Stimulated activated CD4-positive, alpha-beta T cell treated with anti-CD3 and anti-CD28 coated beads, Interleukin-1b, Interleukin-23, amount 100 ng/mL, for 24 hours (primary cell): ENCODE measurements at places on chromosomes 5 and 9.

DNA sequence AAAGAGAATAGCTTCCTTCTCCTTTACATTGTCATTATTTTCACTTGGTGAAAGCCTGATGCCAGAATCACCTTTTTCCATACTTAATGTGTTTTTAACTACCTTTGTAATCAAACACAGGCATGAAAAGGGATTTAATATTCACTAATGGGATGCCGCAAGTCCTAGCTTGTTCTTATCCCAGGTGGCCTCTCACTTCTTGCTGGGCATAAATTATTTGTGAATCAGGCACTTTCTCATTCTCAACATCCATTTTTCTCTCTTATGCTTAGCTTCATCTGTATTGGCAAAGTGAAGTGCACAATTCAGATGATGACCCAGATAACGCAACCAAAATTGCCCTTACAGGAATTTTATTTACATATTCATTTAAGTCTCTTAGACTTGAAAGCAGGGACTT lies 10.9 kb downstream of the ACTL7B start:
- DNase-seq = no peak

GRCh38 chr5:22627029-22627428 lies 226.1 kb downstream of the CDH12 start:
- no peak for DNase-seq

DNA sequence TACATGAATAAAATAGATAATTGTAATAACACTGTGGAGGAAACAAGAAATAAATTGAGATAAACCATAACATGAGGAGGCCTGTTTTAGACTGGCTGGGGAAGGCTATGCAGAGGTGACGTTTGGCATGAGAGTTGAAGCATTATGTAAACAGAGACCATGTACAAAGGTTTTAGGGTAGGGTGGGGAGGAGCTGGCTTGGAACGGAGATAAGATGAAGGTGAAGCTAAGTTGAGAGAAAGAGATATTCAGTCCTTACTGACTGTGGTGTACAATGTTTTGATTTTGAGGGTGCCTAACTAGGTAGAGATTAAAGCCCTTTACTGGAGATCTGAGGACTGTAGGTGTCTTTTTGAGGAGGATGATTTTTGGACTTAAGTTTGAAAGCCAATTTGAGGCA lies 17.8 kb downstream of the MAN2A1 start:
- DNase-seq = no peak

GRCh38 chr9:136327304-136327974 lies at the start of gene GPSM1:
Gene GPSM1, plus strand, starts transcription at chr9:136327539. Its CDS starts 157 bp downstream, at chr9:136327696.
- DNase-seq = no peak

DNA sequence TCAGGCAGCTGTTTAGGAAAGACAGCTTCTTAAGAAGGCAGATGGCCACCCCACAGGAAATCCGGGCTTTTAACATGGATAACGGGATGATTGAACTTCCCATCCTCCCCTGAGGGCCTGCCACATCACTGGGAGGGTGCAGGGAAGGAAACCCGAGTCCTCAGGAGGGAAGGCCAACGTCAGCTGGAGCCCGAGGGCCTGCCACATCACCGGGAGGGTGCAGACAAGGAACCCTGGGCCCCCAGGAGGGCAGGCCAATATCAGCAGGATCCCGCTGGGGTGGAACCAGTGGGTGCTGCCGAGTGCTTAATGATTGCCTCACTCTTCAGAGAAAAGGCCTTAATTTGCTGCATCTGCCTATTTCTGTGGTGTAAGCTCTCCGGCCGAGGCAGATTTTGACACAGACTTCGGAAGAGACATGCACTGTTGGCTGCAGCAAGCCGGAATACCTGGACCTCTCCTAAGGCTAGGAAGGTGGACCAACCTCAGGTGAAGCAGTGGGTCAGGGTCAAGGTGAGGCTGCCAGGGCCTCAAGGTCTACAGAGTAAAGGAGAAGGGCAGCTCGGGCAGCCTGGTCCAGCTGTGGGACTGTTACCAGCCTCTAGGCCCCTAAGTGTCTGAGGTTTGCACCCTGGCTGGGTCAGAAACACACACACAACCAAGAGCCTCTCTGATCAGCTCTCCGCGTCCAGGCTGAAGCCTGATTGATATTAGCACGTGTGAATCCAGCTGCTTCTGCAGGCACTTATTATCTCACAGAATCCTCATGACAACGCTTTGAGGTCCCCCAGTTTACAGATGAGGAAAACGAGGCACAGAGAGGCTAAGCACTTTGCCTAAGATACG lies 14.8 kb upstream of the COL5A1 start:
- DNase-seq = no peak

GRCh38 chr9:111423389-111423788 lies 60.8 kb downstream of the ECPAS start:
- DNase-seq = no peak

- no peak for DNase-seq
Observed at GRCh38 chr9:77092536-77092935, 73.1 kb downstream of the FOXB2 start.

DNA sequence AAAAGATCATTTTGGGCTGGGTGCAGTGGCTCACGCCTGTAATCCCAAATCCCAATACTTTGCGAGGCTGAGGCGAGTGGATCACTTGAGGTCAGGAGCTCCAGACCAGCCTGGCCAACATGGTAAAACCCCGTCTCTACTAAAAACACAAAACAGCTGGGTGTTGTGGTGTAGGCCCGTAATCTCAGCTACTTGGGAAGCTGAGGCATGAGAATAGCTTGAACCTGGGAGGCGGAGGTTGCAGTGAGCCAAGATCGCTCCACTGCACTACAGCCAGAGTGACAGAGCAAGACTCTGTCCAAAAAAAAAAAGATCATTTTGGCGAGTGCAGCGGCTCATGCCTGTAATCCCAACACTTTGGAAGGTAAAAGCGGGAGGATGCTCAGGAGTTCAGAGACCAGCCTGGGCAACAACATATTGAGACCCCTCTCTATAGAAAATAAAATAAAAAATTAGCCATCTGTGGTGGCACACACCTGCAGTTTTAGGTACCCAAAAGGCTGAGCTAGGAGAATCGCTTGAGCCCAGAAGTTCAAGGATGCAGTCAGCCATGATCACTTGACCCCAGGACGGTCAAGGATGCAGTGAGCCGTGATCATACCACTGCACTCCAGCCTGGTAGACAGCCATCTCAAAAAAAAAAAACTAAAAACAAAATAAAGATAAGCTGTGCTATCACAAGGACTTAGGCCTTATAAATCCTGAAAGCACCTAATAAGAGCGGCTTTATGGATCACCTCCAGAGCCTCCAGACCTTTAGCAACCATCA lies 16.2 kb downstream of the PPP2CA start:
- DNase-seq = no peak

DNA sequence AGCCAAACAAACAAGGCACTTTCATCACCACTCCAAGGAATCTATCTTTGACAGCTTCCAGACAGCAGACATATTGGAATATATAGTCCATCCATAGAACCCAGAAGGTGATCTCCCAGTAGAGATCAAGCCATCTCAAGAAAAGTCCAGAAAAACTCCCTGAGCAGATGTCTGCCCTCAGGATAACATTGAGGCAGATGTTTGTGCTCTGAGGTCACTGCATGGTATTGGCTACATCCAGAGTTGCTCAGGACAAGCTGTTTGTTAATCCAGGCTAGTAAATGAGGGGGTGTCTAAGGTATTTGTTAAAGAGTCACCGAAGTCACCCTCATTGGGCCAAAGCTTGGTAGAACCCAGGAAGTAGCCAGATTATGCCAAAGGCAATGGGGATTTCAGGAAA lies 556.3 kb upstream of the KLF4 start:
- DNase-seq = no peak

DNA sequence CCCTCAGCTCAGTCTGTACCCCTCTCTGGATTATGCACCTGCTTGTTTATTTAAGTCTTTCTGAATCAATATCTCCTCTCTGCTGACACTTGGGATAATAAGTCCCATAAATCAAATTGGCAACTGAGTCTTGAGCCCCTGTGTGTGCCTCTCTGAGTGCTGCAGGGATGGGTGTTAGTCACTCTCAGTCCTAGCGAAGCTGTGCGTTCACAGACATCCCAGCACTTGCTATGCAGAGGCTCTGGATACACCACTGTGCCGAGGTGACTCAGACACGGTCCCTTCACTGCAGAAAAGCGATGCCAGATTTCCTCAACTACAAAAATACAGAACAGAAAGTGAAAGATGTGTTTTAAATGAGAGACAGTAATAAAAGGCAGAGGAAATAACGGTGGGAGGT lies 4.1 kb upstream of the KCNMB1 start:
- DNase-seq = peak; percentile 20

DNA sequence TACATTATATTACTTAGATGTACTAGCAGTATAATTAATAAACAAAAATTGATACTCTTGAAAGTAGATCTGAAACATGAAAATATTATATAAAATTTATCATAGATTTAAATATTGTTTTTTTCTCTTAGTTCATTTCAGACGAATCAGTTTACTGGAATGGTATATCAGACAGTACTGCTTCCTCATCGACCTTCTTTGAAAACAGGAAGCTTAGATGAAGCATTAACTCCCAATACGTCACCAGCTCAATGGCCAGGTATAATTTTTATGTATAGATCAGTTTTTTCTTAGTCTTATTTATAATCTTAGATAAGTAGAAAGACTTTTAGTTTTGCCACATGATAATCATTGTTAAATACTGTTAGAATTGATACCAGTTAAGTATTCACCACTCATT lies 106.3 kb downstream of the DMXL1 start:
- DNase-seq = no peak

- DNase-seq = no peak
Observed at GRCh38 chr5:179080724-179081123, 20.6 kb downstream of the ZNF354C start.

- no peak for DNase-seq
Observed at GRCh38 chr5:151224372-151224771, 480 bp upstream of the CCDC69 start.

- no peak for DNase-seq
Observed at GRCh38 chr5:7872517-7873130, 3.7 kb downstream of the MTRR start.

- DNase-seq = no peak
Observed at GRCh38 chr5:180135967-180136629, 64.5 kb upstream of the RNF130 start.

GRCh38 chr9:9645006-9645405 lies 967.8 kb downstream of the PTPRD start:
- no peak for DNase-seq

DNA sequence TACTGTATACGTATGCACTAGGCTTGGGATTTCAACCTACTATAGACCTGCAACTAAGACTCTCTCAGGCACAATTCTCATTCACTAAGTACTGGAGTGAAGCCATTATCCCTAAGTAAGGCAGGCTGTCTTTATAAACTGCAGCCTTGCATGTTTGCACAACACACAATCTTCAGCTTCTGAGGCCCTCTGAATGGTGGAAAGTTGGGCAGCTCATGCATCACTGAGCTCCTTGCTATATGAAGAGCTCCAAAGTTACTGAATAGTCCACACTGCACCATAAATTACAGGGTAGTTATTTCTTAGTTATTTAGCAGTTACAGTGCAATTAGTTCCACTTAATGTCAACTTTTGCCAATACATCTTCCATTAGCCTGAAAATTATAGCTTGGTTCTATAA lies 384.6 kb downstream of the BRINP1 start:
- DNase-seq = no peak

GRCh38 chr9:37542895-37543294 lies 33.3 kb downstream of the FBXO10 start:
- no peak for DNase-seq
